ENCODE measurements at places on chromosomes 11 and 22. TPM values are rescaled to one million over a fixed set of nuclear protein-coding genes. Genes with fewer than 3 reads are reported as not detected.

The KIF18A gene
- 0.29 TPM for total RNA-seq

The GSTT2B gene
- total RNA-seq, result 7.6 TPM

The ASPHD2 gene
- total RNA-seq, result 1.8 TPM

DNA sequence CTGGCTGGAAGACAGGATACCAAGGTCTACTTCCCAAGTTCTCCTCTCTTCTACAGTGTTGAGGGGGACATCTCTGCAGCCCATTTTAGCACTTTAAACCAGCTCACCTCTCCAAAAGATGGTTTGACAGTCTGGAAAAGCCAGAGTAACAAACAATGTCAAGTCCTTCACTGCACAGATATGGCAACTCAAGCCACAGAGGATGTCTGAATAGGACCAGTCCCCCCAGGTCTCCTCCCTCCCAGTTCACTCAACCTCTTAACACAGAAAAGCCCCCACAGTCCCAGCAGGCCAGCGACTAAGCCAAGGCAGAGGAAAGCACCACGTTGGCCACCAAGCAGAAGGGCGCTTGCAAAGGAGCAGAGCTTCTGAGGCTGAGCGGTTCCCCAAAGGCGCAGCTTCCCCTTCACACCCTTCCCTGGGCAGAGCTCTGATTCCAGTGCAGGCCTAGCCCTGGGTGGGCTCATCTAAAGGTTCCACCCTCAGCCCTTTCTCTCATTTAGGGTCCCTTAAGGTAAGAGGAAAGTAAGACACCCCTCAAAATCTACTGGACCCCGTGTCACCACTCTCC, 62.7 kb downstream of the PAK1 start:
- DNase-seq, result peak; percentile 18

DNA sequence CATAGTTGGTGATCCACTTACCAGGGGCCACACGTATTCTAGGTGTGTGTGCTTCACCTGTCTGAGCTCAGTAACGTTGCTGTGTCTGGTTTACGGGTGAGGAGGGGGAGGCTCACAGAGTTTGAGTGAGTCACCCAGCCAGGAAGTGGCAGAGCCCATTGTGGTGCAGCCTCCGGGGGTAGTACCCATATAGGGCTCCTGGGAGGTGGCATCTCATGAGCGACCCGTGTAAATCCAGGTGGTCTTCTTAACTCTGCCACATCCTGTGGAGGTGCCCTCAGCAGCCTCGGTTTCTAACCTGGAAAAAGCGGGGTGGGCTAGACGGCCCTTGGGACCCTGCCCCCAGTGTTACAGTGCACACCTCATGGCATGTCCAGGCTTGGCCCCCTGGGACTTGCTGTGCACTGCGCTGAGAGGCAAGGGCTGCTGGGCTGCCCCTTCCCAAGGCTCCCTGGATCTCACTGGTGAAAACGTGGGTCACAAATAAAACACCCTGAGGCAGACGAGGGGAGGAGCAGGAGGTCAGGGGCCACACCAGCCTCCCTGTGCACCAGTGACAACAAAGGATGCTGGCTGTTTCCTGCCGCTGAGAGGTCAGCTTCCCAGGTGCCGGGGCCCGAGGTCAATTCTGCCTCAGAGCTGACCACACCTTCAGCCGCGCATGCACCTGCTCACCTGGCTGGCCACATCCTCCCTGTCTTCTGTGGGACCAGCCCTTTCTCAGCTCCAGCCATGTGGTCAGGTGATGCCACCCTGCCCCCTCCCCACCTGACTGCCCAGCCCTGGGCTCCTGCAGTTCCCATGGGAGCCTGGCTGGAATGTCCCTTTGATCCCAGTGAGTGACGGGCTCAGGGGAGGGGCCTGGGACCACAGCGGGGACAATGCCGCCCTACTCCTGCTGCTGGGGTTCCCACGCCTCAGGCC, 305.1 kb downstream of the CTTN start:
- no peak for DNase-seq

The MAPK11 gene
- 29.3 TPM for total RNA-seq

- no peak for DNase-seq
Measured at GRCh38 chr22:38305471-38306448, 11.5 kb downstream of the CSNK1E start.

DNA sequence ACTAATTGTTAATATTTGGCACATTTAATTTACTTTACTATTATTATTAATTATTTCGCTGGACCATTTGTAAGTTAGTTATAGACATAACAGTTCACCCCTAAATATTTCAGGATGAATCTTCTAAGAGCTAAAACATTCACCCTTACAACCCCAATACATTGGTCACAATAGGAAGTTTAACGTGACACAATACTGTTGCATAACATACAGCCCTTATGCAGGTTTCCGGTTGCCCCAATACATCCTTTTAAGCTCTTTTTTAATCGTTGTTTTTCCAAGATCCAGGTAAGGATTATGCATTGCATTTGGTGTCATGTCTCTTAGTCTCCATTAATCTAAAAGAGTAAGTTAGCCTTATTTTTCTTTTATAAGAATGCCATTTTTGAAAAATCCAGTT, 71.2 kb downstream of the HSD17B12 start:
- no peak for DNase-seq

DNA sequence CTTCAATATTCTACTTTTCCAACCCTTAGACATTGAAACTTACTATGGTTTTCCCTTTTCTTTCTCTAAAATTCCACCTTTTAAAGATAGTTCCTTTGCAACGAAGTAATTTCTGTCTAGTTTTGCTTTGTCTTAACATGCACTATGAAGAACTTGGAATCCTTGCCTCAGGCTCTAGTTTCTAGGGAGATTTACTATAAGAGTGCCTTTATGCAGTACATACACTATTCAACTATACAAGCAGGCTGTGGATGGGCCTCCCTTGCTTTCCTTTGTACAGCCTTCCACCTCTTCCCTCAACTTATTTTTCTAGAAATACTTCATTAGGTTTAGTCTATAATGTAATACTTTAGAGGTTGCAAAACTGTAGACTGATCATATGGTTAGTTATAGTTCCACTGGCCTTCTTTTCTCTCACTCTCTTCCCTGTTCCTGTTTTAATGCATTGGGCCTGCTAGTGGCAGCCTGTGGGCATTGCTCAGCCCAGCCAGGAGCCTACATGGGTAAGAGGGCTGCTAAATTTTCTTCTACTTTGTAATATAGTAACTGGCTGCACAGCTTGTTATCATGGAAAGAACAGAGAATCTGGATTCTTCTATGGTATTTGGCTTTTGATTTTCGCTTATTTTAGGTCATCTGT, 100.2 kb downstream of the C11orf87 start:
- DNase-seq, result no peak

- DNase-seq, result no peak
Measured at GRCh38 chr11:18280438-18281045, 14.5 kb downstream of the SAA1 start.

The CRYBB3 gene
- total RNA-seq, result not detected

DNA sequence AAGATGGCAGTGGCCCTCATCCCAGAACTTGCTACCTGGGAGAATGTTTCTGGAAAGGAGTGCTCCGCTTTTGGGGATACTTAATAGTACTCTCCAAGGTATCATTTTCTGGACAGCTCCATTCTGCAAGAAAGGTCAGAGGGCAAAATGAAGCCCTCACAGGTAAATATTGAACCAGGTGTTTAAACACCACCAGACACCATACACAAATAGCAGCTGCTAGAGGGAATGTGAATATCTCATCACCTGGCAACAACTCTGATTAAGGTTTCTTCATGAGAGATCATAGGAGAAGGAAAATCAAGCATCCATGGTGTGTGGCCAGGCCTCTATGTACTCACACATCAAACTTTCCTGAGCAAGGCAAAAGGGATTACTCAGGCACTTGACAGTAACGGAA, 226.1 kb upstream of the FAT3 start:
- DNase-seq, result no peak

The P2RX6 gene
- total RNA-seq, result not detected
